ENCODE measurements at places on chromosomes 3 and 15.
A peak's percentile ranks its signal among the peaks of the same experiment; 100 is the strongest.

DNA sequence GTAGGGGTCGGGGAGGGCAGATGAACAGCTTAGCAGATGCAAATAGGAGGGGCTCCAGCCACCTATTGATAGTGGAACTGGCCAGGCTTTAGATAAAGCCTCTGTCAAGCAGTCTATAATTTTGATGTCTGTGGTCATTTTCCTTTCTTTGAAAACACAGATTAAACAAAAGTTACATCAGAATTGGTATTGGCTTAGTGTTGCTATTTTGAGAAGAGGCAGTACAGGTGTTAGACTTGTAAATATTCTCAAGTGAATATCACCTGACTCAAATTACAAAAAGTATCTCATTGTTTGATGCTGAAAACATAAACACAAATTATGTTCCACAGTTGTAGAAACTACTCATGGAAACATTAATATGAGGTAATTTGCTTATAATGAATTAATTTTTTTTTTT is 18.1 kb downstream of the GHRL start:
- no peak for DNase-seq

DNA sequence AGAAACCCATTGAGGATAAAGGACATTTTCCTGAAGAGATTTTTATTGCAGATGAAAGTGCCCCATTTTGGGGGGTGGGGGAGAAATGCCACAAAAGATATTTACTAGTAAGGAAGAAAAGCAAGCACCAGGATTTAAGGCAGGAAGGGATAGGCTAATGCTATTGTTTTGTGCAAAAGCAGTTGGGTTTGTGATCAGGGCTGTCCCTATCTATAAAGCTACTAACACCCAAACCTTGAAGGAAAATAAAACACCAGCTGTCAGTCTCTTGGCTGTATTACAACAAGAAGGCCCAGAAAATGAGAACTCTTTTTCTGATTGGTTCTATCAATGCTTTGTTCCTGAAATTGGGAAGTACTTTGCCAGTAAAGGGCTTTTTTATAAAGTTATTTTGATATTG is 56.0 kb downstream of the CD200 start:
- no peak for DNase-seq

GRCh38 chr3:182063742-182064141 is 352.0 kb downstream of the SOX2 start:
- no peak for DNase-seq

DNA sequence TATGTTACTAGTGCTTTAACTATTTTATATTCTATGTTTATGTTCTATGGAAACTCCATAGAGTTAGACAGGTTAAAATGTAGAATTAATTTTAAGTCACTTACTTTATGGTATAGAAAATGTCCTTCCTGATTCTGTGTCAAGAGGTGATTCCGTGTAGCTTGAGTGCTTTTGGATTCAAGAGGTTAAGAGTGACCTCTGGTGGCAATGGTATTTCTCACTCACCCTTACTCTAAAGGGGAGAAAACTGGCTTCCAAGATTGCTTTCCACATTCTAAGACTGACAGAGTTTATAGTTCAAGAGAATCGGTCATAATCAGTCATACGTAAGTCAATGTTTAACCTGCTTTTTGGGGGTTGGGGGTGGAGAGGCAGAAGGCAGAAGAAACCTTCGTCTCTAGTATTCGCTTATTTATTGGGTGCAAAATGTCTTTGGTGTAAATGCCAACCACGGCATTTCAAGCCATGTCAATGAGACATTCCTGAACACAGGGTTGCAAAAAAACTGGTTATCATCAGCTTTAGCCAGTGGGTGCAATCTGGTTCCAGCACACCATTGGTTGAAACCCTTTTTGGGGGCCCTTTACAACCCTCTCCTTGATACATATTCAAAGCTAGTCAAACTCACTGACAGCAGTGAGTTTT is 92.0 kb upstream of the VGLL3 start:
- DNase-seq, result peak; percentile 38

DNA sequence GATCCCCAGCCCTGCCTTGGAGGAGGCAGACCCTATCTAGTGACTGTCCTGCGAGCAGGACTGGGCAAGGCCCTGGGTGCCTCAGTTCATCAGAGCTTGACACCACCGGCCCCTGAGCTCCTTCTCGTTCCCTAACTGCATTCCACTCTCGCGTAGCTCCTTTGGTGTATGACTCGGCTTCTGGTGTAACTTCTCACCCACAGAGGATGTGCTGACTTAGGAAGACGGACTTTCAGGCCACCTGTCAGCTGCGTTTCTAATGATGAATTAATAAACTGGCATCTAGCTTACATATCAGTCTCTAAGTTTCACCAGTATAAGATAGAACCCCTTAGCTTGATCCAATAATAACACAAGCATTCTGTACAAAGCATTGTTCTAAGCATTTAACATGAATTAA is 17.5 kb downstream of the ABCF3 start:
- no peak for DNase-seq

GRCh38 chr15:64747578-64747977 is 27.8 kb downstream of the RBPMS2 start:
- DNase-seq, result no peak

DNA sequence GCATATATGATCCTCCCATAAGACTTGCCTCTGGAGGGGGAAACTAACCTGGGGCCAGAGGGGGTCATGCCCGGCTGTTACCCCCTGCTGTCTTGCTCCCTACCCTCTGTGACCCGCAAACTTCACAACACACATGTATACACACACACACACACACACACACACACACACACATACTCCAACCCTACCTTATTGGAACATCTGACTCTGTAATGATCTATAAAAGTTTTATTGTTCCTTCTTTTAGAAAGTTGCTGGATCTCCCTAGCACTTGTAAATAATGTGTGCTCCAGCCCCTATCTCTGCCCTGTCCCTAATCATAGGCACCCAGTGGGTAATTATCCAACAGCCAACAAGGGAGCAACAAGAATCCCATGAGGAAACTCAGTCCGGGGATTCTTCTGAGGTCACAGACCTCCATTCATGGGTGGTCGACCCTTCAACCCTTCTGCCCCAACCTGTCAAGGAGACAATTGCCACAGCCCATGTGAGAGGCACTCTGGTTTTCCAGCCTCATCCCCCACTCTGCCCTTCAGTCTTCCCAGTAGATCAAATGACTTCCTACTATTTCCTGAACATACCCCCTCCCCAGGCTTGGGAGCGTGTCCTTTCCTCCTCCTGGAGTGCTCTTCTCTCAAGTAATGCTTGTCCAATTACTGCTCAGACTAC is 14.0 kb upstream of the TPM1 start:
- no peak for DNase-seq

DNA sequence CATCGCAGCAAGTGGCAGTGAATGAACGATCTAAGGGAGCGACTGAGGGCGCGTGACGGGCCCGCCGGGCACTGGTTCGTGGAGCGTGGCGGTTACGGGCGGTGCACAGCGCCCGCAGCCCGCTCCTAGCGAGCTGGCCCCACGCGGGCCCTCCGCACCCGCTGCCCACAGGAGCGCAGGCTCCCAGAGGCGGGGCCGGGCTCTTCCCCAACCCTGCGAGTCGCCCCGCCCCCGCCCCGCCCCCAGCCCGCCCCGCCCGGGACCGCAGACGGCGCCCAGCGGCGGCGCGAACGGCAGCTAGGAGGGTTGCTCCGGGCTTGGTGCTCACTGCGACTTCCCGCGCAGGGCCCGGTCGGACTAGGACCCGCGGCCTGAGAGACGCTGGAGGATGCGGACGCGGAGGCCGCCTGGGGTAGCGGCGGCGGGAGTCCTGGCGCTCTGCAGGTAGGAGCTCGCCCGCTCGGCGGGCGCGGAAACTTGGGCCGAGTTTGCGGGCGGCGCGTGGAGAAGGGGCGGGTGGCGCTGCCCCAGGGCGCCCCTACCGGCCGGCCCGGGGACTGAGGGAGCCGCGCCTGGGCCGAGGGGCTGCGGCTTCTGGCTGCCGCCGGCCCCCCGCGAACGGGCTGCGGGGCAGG is at the start of gene C15orf39:
Gene C15orf39 (plus strand): TSS at position 267 of the 635 bp plus-strand sequence. CDS start 4,167 bp downstream, outside the sequence.
- no peak for DNase-seq

GRCh38 chr3:159600291-159600690 is 388.3 kb upstream of the IL12A start:
- no peak for DNase-seq

DNA sequence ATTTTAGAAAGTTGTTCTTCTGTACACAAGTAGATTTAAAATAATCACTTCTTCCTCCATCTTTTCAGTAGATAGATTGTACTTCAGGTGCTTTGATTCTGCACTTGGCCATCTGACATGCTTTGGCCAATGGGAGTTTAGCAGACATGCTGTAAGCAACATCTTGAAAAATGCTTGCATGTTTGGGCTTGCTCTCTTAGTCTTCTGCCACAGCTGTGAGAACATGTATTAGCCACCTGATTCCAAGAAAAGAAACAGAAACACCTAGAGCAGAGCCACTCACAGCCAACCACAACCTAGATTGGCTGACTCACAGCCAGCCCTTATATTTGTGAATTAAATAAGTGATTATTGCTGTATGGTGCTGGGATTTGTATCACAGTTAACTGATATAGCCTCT is 70.2 kb upstream of the GADL1 start:
- DNase-seq, result no peak

- DNase-seq, result no peak
These were observed 25.0 kb upstream of the GPR160 start for GRCh38 chr3:170012683-170013400.

All from skeletal muscle cell (primary cell).